ENCODE measurements at places on chromosomes 1 and 21.

DNA sequence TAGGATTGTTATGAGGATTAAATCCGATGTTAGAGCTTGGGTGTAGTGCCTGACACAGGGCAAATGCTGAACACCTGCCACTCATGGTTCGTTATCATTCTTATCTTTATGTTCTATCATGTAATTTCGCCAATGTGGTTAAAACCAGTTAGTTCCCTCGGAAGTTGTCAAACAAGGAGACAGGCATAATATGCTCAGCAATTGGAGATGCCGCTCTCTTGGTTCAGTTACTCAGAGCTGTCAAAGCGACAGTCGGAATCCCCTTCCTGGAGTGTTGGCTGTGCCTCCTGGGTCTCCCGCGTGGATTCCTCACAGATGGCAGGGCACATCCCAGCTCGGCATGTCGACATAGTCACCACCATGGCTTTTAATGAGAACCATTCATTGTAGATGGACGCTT, 192.2 kb downstream of the ROR1 start:
- no peak for DNase-seq

DNA sequence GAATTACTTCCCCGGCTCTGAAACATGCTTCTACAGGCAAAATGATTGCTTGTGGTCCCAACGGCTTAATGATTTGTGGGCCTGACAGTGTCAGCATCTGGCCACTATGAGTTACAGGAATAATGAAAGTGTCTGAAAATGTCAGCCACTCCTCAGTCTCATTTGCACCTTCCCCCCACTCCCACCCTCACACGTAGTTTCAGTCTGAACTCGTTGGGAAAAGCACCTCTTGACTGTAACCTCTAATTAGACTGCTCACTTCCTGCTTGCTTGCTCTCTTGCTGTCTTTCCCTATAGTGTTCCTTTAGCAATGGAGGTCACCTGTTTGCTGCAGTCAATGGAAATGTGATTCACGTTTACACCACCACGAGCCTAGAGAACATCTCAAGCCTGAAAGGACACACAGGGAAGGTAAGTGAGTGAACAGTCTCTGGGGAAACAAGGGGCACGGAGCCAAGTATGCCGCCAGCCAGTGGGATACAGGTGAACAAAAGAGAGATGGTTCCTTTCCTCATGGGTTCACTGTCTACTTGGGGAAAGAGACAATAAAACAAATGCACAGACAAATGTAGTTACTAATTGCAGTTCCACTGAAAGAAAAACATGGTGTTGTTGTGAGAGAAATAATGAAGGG, 27.1 kb downstream of the CFAP57 start:
- no peak for DNase-seq

DNA sequence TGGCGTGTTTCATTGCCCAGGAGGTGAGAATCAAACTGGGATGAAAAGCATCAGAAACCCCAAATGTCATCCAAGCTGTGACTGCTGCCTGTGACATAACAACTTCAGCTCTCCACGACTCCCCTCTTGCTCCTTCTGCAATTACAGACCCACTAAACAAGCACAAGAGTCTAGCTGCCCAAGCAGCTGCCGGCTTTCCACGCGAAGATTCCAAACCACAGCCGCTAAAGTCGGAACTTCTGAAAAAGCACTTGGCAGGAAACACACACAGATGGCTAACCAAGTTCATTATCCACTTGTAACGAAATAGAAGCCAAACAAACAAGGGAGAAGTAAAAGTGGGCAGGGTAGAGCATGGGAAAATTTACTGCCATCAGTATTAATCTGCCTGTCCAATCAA, 198.1 kb downstream of the SLC35F3 start:
- peak; percentile 37 for DNase-seq

- no peak for DNase-seq
Measured at GRCh38 chr1:94144836-94145235, 23.9 kb upstream of the ABCA4 start.

DNA sequence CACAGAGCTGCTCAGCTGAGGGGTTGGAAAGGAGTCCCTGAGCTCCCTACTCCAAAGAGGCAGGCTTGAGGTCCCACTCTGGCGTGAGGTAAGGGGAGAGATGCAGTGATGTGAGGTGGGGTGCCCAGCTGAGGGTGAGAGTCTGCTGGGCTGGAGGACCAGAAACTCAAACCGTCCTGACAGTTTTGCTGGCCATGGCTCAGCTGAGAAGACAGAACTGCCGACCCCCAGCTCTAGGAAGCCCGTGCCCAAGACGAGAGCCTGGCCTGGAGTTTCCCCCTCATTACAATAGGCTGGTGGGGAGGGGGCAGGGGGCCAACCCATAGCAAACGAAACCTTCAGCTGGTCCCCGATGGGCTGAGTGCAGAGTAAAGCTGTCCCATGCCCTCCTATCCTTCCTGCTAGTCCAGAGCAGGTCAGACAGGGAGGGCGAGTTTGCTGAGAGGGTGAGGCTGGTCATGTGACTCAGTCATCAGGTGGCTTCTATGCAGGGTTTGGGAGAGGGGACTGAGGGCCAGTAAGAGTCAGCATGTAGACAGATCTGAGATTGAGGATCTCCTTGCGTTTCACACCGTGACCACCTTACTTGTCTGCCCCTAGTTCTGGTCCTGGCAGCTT, 129.3 kb downstream of the PRDM2 start:
- no peak for DNase-seq

- DNase-seq = no peak
Measured at GRCh38 chr1:15943328-15943991, 32.4 kb downstream of the ZBTB17 start.

DNA sequence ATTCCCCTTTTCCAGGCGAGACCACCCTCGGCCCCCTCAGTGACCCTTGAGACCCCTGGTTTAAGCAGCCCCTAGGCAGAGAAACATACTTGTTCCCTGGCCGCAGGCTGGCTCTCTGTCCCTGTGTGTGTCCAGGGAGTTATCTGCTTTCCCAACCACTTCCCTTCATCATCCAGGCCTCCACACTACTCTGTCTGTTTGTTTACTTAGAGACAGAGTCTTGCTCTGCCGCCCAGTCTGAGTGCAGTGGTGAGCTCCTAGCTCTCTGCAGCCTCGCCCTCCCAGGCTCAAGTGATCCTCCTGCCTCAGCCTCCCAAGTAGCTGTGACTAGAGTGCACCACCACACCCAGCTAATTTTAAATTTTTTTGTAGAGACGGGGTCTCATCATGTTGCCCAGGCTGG, 5.8 kb upstream of the VWA1 start:
- no peak for DNase-seq

GRCh38 chr1:58402444-58402843, 144.1 kb downstream of the OMA1 start:
- DNase-seq = no peak

GRCh38 chr1:212620293-212620692, 11.7 kb downstream of the ATF3 start:
- DNase-seq = no peak

DNA sequence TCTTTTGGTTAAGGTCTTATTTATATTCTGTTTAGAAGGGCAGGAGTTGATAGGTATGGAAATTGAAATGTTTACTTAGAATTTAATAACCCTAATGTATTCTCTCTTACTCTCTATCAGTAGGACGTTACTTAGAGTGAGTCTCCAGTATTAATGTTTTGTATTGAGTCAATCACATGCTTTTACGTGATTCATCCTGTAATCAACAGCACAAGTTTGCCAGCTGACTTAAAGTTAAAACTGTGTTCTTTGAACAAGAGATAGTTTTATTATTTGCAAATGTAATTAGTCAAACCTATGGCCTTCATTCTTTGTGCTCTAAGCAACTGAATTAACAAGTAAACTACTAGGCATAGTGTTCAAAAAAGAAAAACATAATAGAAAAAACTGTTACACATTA, 57.3 kb downstream of the PKN2 start:
- no peak for DNase-seq
